ENCODE measurements at places on chromosomes 6 and 20. TPM values are rescaled to one million over a fixed set of nuclear protein-coding genes. Genes with fewer than 3 reads are reported as not detected.
A peak's percentile ranks its signal among the peaks of the same experiment; 100 is the strongest.

The EGFL8 gene
- 13.4 TPM for total RNA-seq

The RBPJL gene
- total RNA-seq = not detected

The SMLR1 gene
- total RNA-seq = not detected

The HMGCLL1 gene
- total RNA-seq = 4.3 TPM

The RNF8 gene
- 13.1 TPM for total RNA-seq

The ELOVL5 gene
- total RNA-seq = 72.4 TPM

The NR2E1 gene
- not detected for total RNA-seq

The C6orf58 gene
- not detected for total RNA-seq

The RUNX2 gene
- 3.7 TPM for total RNA-seq

The ZNF335 gene
- total RNA-seq = 20.4 TPM

- no peaks in the 10 kb centered on the region for H3K27me3 ChIP-seq
- H3K27ac ChIP-seq = peak overlapping the region; percentile 99
- peak overlapping the region; percentile 43 for H3K4me3 ChIP-seq
- no peaks in the 10 kb centered on the region for H3K36me3 ChIP-seq
- H3K4me1 ChIP-seq = peaks cover 100% of the 10 kb centered on the region
- peak; percentile 2 for DNase-seq
These were observed 2.6 kb downstream of the ZMYND8 start for GRCh38 chr20:47353692-47354463.

DNA sequence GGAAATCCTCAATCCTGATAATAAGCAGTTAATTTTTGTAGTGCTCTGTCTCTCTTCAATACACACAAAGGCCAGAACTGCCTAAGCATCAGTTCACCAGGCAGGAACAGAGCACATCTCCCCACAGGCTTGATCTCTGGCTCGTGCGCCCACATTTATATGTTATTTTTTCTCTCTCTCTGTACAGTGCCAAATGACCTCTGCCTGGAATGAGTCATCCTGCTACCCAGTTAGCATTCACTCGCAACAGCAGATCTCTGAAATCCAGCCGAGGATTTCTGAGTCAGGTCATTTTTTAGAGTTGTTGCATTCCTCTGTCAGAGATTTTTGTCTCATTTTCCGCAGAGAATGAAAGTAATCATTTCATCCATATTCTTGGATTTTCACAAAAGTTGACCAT lies 107.1 kb downstream of the COL12A1 start:
- H3K27ac ChIP-seq = no peak overlapping the region
- no peak overlapping the region for H3K4me3 ChIP-seq
- H3K4me1 ChIP-seq = peaks cover 7% of the 10 kb centered on the region
- no peaks in the 10 kb centered on the region for H3K36me3 ChIP-seq
- no peaks in the 10 kb centered on the region for H3K27me3 ChIP-seq

DNA sequence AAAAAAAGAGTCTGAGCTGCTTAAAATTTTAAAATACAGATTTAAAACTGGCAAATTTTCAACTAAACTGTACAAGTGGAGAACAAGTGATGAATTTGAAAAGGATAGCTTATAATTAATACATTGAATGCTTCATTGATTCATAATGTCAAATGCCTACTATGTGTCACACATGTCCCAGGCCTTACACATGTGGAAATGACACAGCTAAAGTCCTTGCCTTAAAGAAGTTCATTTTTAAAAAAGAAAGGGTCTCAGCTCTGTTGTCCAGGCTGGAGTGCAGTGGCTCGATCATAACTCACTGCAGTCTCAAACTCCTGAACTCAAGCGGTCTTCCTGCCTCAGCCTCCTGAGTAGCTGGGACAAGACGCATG lies 5.0 kb downstream of the NCOA5 start:
- H3K4me3 ChIP-seq = no peak overlapping the region
- H3K36me3 ChIP-seq = no peaks in the 10 kb centered on the region
- DNase-seq = no peak
- no peaks in the 10 kb centered on the region for H3K27me3 ChIP-seq

- peak; percentile 47 for DNase-seq
- peak overlapping the region; percentile 4 for H3K27ac ChIP-seq
- no peaks in the 10 kb centered on the region for H3K27me3 ChIP-seq
- H3K4me1 ChIP-seq = no peaks in the 10 kb centered on the region
- H3K36me3 ChIP-seq = peaks cover 4% of the 10 kb centered on the region
- no peak overlapping the region for H3K4me3 ChIP-seq
These were observed 6.6 kb downstream of the CCDC167 start for GRCh38 chr6:37492991-37493660.

DNA sequence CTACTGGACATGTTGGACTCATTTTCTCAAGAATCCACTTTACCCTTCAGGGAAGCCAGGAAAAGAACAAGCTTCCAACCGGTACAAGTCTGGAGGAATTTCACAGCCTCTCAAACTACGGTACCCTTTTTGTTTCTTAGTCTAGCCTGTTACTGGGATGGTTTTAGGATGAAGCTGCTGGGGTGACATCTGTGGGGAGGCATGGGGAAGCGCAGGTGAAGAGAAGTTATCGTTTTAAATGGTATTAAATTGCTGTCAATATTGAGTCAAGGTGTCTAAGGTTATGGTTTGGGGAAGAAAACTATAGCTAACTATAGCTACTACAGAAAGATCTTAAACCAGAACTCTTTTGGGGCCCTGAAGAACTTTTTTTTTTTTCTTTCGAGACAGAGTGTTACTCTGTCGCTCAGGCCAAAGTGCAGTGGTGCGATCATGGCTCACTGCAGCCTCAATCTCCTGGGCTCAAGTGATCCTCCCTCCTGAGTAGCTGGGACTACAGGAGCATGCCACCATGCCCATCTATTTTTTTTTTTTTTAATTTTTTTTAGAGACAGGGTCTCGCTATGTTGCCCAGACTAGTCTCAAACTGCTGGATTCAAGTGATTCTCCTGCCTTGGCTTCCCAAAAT lies 128.7 kb downstream of the RIN2 start:
- H3K4me3 ChIP-seq = peak overlapping the region; percentile 48
- no peak for DNase-seq
- H3K36me3 ChIP-seq = no peaks in the 10 kb centered on the region
- H3K27ac ChIP-seq = peak overlapping the region; percentile 83
- no peaks in the 10 kb centered on the region for H3K27me3 ChIP-seq

- H3K27ac ChIP-seq = no peak overlapping the region
- no peak overlapping the region for H3K4me3 ChIP-seq
- no peaks in the 10 kb centered on the region for H3K4me1 ChIP-seq
These were observed 125.8 kb downstream of the MCHR2 start for GRCh38 chr6:99868074-99868702.

- no peaks in the 10 kb centered on the region for H3K4me1 ChIP-seq
- no peak overlapping the region for H3K4me3 ChIP-seq
- no peaks in the 10 kb centered on the region for H3K36me3 ChIP-seq
- no peaks in the 10 kb centered on the region for H3K27me3 ChIP-seq
These were observed 277.9 kb upstream of the IRAK1BP1 start for GRCh38 chr6:78589436-78589835.

DNA sequence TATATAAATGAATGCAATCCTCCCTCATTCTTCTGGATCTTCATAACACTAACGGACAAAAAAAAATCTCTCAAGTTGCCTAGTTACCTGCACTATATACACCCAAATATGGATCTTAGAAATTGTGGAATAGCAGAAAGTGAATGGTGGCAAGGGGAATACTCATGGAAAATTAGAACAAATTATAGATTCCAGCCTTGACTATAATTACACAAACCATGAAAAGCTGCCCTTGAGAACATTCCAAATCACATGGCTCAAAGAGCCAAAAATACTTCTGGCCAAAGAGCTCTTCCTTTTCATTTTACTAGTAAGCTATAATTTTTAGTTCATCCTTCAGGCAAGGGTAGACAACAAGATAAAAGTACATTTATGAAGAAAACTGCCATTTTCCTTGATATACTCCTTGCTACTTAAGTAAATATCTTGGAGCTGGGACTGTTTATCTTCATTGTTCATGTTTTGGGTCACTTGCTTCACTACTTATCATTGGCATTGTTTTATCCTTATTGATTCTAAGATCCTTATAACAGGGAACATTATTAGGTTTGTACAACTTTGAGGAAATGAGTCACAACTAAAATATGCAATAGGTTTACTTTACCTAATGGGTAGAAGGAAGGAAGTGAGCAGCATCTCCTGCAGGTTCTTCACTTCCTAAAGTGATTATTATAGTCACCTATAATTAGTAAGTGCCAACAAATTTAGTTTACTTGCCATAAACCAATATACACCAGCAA lies 6.4 kb upstream of the MTRES1 start:
- H3K27ac ChIP-seq = no peak overlapping the region
- no peaks in the 10 kb centered on the region for H3K4me1 ChIP-seq
- no peaks in the 10 kb centered on the region for H3K27me3 ChIP-seq
- no peak overlapping the region for H3K4me3 ChIP-seq
- H3K36me3 ChIP-seq = no peaks in the 10 kb centered on the region

DNA sequence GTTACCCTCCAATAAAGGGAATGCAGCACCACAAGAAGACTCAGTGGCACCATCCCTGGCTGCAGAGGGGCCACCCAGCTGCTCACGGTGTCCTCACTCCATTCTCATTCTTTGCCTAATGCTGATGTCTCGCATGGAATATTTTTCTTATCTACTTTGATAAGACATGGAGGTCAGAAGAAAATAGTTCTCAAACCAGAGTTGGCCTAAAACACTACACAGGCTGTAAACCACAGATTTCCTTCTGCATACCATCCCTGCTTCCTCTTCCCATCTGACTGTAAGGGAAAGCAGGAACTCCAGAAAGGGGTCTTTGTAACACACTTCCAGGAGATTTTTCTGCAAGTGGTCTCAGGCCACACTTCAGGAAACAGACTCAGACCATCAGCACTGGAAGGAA lies 43.1 kb upstream of the CD93 start:
- DNase-seq = no peak
- H3K4me3 ChIP-seq = no peak overlapping the region
- no peaks in the 10 kb centered on the region for H3K27me3 ChIP-seq
- peaks cover 71% of the 10 kb centered on the region for H3K4me1 ChIP-seq
- H3K36me3 ChIP-seq = no peaks in the 10 kb centered on the region

DNA sequence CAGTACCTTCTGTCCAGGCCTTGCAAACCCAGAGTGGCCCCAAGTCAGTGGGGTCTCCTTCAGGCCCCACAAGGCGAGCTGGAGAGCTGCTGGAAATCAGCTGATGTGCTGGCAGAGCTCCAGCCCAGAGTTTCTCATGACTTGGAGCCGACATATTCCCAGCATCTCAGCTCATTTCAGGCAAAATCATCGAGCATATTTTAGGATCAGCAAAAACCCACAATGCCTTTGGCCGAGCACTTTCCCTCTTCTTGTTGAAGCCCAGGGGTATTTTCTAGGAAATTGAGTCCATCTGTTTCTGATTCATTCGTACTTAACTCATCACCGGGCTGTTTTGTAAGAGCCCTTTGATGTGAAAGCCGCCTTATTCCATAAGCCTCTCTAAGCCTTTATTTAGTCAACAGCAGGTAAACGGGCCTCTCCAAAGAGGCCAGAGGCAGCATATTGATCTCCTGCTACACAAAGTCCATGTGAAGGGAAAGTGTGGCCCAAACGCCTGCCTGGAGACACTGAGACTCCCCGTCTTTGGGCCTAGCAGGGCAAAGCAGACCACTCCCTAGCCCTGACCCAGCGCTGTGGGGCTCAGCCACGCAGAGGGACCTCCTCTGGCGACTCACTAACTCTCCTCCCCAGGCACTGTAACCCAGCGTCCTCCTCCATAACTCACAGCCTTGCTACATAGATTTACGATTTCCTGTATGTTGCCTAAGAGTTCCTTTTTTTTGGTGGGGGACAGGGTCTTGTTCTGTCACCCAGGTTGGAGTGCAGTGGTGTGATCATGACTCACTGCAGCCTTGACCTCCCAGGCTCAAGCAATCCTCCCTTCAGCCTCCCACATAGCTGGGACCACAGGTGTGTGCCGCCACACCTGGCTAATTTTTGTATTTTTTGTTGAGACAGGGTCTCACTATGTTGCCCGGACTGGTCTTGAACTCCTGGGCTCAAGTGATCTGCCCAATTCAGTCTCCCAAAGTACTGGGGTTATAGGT lies 12.1 kb upstream of the C20orf203 start:
- H3K36me3 ChIP-seq = no peaks in the 10 kb centered on the region
- no peak overlapping the region for H3K27ac ChIP-seq
- H3K4me1 ChIP-seq = peaks cover 15% of the 10 kb centered on the region

DNA sequence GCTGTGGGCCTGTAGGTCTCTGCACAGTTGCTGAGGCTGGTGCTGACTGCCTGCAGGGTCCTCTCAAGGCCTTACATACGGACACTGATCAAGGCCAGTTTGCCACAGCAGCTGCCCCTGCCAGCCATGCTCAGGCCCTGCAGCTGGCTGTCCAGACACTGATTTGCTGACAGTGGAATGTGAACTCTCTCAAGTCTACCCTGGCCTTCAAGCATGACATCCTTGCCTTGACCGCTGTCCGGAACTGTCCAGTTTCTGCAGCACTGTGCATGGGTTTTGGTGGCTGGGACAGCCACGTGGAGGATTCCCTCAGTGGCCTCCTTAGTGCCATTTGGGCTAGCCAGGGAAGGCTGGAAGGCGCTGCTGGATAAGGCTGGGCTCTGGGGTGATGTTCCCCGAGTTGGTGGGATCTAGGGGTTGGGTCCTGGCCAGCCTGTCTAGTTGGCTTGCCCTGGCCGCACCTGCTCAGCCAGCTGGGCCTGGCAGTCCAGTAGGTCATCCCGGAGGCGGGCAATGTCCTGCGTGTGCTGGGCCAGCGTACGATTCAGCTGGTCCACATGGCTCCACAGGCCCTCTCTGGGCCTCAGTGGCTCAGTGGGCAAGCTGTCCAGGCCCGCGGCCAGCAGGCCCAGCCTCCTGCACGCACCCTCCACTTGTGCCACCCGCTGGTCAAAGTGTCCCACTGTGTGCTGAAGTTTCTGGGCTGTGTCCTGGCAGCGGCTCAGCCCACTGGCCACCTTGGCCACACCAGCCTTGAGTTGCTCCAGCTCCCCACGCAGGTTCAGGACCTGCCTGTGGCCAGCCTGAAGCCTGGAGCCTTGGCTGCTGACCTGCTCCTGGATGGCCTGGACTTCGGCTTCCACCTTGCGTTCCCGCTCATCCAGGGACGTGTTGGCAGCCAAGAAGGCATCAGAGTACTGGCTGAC lies 5.5 kb downstream of the EMILIN3 start:
- H3K4me3 ChIP-seq = no peak overlapping the region
- H3K27me3 ChIP-seq = peaks cover 21% of the 10 kb centered on the region
- peaks cover 18% of the 10 kb centered on the region for H3K36me3 ChIP-seq

Data from lower lobe of right lung (tissue), 2 donors.